NCI-H1436 (cell line): ENCODE measurements at places on chromosomes 5 and 9.

DNA sequence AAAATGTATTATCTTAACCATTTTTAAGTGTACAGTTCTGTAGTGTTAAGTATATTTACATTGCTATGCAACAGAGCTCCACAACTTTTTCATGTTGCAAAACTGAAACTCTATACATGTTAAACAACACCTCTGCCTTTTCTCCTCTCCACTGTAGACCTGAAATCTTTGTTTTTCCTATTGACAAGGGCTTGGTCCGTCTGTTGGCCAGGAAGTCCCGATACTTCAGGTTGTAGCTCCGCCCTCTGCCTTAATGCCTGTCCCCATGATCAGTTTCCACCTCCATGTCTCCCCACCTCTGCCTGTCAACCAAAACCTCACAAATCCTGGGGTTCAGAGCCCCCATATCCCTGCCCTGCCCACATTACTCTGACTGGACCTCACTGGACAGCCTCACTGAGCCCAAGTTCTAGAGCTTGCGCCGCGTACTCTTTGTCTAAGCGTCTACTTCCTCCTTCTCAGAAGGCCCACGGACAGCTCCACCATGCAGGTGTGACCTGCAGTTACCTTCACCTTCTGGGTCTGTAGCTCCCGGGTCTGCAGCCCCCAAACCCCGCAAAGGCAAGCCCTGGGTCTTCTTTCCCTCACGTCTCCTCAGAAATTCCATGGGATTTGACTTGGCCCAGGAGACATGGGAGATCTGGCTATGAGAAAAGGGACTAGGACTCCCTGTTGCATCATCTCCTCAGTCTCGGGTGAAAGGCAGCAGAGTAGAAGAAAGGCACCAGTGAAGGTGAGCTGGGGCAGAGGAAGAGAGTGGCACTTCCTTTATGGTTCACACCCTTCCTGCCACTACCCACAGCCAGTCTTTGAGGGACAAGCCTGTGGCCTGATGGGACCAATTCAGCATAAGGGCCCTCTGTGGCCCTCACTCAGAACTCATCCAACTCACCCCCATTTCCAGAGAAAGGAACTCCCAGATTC lies 8.0 kb downstream of the GLIPR2 start:
- no peak for DNase-seq

DNA sequence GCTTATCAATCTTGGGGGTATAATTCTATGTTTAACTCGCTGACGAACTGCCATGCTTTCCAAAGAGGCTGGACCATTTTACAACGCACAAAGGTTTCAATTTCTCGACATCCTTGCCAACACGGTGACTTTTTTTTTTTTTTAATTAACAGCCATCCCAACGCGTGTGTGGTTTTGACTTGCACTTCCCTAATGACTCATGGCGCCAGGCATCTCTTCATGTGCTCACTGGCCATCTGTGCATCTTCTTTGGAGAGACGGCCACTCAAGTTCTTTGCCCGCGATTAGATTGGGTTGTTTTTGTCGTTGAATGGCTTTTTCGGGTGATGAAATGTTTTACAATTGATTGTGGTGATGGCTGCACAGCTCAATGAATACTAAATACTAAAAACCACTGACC lies 12.5 kb upstream of the CARD9 start:
- no peak for DNase-seq

DNA sequence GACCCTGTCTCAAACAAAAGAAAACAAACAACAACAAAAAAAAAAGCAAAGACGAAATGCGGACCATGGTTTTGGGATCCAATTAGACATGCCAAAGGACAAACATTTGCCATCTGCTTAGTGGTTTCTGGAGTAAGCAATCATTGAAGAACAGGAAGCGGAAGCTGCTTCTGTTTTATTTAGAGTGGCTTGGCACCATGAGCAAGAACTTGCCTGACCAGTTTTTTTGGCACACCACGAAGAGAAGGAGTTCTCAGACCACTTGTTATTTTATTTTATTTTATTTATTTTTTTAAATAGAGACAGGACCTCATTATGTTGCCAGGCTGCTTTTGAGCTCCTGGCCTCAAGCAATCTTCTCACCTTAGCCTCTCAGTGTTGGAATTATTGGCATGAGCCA lies 17.0 kb downstream of the BTF3 start:
- peak; percentile 18 for DNase-seq

GRCh38 chr9:16223074-16223871 lies 647.2 kb downstream of the BNC2 start:
- no peak for DNase-seq

GRCh38 chr5:169404223-169404622 lies 103.3 kb upstream of the SLIT3 start:
- DNase-seq, result no peak

- DNase-seq, result no peak
Observed at GRCh38 chr9:89841456-89841855, 236.6 kb downstream of the GADD45G start.

- no peak for DNase-seq
Observed at GRCh38 chr9:105405514-105406131, 42.2 kb upstream of the FSD1L start.

DNA sequence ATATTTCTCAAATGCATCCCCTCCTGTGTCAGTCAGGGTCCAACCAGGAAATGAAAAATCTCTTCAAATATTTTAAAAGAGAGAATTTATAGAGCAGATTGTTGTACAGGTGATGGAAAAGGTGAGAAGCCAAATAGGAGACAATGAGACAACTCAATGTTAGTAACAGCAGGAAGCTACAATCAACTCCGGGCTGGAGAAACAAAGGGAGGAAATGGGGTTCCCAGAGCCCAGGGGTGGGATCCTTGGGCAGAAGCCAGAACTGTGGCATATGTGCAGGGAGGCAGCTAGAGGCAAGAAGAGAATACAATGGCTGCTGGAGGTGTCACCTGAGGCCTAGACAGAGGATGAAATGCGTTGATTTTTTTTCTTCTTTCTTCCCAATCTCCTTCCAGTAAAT lies 361.8 kb upstream of the ACTBL2 start:
- DNase-seq, result no peak

GRCh38 chr9:14692470-14693250 lies 572 bp downstream of the ZDHHC21 start:
- DNase-seq, result peak; percentile 23

DNA sequence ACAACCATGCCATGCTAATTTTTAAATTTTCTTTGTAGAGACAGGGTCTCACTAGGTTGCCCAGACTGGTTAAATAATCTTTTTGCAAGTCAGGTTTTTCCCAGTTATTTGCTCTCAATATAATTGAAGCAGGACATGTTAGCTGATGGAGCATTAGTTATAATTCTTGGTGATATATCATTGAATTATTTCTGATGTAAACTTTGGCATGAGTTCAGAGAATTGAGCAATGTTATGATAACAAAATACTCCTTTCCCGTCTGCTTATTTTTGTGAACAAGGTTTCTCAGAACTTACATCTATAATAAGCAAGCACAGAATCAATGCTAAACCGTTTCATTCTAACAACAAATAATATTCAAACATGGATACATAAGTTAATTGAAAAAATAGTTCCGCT lies 37.8 kb downstream of the BHMT start:
- DNase-seq, result no peak

GRCh38 chr5:95620870-95621838 lies 1.3 kb downstream of the GPR150 start:
- DNase-seq, result peak; percentile 29

GRCh38 chr5:179209359-179210150 lies 135.7 kb downstream of the ADAMTS2 start:
- DNase-seq, result no peak

DNA sequence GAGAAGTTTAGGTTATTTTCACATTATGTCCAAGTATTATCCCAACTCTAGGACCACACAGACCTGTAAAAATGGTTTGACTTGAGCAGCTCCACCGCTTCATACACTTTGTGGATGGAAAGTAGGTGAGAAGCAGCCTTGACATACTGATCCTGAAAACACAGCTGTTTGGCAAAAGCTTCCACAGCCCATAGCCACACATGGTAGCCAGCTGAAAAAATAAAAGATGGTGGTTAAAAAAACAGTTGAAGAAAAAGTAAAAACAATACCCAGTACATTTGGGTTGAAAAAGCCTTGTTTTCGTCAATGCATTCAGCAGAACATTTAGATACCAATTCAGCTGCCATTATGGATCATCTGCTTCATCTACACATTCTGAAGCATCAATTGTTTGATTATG lies 36.7 kb downstream of the GEMIN5 start:
- DNase-seq, result no peak

GRCh38 chr9:129864991-129865647 lies 29.9 kb downstream of the USP20 start:
- no peak for DNase-seq

GRCh38 chr9:115498303-115498702 lies 380.3 kb upstream of the TNC start:
- no peak for DNase-seq

- DNase-seq, result no peak
Observed at GRCh38 chr5:74371621-74372020, 268.9 kb downstream of the ENC1 start.

- no peak for DNase-seq
Observed at GRCh38 chr5:42614509-42614908, 142.1 kb upstream of the CCDC152 start.

DNA sequence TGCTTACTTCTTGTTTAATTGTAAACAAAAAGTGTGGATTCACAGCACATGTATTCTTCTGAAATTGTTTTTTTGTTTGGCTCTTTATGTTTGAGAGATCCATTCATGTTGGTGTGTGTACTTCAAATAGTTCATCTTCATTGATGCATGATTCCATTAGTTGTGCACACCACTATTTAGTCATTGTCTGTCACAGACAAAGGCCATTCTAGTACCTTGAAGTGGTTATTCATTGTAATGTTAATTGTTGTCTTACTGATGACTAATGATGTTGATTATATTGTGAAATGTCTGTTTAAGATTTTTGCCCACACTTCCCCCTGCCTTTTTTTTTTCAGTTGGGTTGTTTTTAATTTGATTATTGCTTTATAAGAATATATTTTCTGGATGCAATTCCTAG lies 391.3 kb downstream of the DIRAS2 start:
- no peak for DNase-seq

- DNase-seq, result no peak
Observed at GRCh38 chr9:81245254-81245956, 443.9 kb downstream of the TLE1 start.

DNA sequence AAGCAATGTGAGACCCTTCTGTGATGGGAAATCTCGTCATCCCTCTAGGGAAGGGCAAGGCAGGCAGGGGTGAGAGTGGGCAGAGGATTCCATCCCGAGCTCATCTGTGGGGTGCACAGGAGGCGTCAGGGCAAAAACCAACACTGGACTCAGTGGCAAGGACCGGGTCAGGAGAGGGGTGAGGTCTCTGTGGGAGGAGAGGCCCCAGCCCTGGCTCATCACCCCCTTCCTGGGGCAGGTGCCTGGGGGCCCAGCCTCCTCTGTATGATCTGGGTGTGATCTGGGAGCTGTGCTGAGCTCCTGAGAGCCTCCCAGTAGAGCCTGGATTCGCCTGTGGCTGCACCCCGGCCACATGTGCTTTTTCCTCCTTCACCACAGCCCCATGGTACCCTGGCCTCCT lies 597 bp downstream of the SPATA31E1 start:
- no peak for DNase-seq

DNA sequence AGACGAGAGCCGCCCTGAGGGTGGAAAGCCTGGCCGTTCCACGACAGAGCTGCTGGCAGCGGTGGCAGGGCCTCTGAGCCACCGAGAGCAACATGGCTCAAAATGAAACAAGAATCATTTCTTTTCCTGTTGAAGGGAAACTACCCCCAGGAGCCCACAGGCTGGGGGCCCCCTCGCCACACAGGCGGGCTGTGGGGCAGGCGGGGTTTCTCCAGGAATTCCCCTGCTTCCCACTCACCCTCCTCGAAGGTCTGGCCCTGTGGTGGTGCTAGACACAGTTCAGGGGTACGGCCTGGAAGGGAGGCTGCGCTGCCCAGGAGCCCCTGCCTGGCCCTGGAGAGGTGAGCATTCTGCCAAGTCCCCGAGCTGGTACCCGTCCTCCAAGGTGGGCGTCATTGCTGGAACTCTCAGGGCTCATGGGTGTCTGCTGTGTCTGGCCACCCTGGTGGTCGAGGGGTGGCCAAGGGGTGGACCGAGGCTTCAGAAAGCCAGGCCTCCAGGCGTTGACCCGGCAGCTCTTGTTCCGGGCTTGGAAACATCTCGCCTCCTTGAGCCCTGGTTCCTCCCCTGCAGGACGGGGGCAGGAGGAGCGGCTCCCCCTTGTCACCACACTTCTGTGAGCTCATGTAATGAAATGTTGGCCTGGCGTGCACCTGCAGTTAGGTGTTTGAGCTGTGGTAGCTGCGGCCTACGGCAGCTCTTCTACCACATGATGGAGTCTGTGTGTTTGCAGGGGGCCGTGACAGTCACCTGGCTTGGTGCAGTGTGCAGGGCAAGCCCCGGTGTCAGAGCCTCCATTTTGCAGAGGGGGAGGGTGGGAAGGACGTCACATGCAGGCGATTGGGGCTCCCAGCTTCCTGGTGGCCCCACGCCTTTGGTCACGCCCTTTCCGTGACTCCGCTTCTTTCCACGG lies 65.3 kb downstream of the RXRA start:
- DNase-seq, result no peak

DNA sequence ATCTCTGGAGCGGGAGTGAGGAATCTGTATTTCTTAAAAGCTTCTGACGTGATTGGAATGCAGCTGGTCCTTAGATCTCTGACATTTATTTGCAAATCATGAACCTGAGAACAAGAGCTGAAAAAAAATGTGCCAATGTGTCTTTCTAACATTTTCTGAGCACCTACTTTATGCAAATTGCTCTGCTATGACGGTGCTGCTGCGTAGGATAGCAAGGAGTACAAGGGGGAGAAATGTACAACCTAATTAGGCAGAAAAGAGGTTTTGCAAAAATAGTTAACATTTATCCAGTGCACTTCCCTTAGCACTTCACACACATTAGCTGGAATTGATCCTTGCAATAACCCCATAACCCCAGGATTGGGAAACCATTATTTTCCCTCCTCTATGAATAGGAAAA lies 357.5 kb downstream of the TLE4 start:
- DNase-seq, result no peak

DNA sequence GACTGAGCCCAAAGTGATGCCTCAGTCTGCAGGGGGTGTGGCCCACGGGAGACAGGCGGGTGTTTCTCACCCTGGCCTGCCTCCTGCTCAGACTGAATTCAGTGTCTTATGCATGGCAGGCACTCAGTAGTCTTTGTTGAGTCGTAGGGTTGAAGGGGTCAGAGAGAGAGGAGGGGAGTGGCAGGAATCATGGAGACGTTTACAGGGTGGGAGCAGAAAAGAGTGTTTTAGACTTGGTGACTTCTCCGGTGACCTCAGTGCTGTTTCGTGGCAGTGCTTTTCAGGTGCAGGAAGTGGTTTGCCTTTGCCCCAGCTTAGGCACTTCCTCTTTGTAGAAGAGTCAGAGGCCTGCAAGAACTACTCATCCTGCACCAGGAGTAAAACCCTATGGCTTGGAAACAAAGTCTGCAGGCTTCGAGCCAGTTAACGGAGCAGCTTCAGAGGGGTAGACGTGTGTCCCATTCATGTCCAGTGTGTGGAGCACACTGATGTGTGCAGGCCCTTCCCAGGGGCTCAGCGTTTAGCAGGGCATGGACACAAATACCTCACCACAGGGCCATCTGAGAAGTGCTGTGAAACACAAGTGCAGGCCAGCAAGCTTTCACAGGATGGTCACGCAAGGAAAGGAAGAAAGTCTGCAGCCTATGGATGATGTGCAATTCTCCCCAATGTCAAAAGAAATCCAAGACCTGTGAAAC lies 24.5 kb upstream of the SEMA4D start:
- DNase-seq, result no peak

GRCh38 chr9:93057703-93058354 lies 672 bp upstream of the SUSD3 start:
- DNase-seq, result no peak
